T-cell (primary cell): ENCODE measurements at places on chromosomes 2 and 18.

- DNase-seq = no peak
Measured at GRCh38 chr2:121709776-121710469, 26.8 kb downstream of the NIFK start.

- DNase-seq = no peak
Measured at GRCh38 chr2:191246820-191247380, 1.7 kb downstream of the MYO1B start.

- DNase-seq = no peak
Measured at GRCh38 chr2:55478610-55479304, 40.8 kb upstream of the CFAP36 start.

GRCh38 chr2:128162266-128162665 is 71.3 kb downstream of the UGGT1 start:
- no peak for DNase-seq

DNA sequence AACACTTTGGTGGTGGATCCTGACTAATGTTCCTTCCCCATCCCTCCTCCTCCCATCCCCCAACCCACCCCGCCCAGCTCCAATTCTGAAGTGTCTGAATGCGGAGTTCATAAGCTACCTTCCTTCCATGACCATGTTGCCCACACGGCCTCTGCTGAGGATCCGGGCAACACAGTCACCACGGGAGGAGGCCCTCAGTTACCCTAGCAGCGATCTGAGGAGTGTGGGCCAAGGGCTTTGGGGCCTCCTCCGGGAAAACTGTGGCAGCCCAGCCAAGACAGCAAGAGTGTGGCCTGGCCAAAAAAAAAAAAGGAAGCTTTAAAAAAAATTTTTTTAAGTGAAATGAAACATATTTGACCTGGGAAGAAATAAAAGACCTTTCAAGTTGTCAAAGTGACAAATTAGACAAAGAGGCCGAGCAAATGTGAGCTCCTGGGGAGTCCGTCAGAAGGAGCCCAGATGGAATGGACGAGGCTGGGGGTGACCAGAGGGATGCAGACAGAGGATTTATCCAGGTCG is 169.0 kb upstream of the PKDCC start:
- DNase-seq = no peak

DNA sequence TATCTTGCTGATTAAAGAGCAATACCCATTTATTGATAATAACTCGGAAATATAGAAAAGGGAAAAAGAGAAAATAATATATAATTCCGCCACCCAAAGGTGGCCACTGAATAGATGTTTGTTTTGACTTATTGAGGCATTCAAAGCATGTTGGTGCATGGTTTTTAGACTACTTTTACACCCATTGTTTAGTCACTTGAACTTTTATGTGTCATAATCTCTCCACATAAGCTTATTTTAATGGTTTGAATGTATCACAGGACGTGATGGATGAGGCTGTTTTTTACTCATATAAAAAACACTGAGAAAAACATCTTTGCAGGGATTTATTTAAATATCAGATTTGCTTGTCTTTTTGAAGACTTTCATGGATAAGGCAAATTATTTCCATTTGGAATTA is 120.4 kb downstream of the ACKR3 start:
- no peak for DNase-seq

DNA sequence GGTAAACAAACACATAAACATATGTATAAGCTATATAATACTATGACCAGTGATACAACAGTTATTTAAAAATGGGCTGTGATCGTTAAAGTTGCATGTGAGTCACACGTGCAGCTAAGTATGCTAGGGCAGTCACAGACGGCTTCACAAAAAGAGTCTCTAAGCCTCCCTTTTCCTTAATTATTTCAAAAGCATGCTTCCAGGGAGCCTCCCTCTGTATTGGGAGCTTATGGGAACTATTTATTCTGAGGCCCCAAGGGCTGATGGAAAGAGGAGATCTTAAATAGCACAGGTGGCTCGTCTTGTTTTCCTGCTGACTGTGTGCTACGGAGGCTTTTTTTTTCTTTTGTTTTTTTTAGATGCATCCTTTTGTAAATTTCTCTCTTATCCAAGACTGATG is 94.3 kb downstream of the ADCYAP1 start:
- no peak for DNase-seq

- DNase-seq = no peak
Measured at GRCh38 chr2:149125031-149125725, 86.7 kb downstream of the LYPD6B start.

DNA sequence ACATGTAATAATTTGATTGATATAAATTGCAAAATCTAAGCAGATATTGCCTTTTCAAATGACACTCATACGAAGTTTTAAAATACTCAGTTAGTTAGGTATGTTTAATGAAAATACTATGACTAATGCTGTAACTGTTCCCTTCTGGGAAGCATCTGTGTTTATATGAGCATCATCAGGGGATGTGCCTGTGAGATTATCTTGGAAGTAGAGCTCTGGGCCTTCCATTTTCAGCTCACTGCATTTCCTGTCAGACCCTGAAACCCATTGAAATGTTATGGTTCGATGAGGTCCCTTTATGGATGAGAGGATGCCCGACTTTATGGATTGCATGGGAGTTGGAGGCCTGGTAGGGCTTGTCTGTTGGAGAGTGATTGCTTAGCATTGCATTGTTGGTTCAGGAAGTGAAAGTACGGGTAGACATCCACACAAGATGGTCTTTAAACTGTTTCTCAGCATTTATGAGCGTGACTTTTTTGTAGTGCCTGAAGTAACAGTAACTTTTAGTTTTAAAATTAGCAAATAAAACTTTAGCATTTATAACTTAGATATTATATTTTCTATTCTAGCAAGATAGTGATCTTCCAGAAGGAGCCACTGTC is 28.7 kb downstream of the ELP2 start:
- DNase-seq = no peak

GRCh38 chr18:70382017-70382416 is 93.2 kb downstream of the SOCS6 start:
- no peak for DNase-seq

- DNase-seq = no peak
Measured at GRCh38 chr2:175282300-175282699, 100.8 kb upstream of the ATP5MC3 start.

- DNase-seq = no peak
Measured at GRCh38 chr2:234643407-234643806, 146.5 kb upstream of the ARL4C start.

- DNase-seq = no peak
Measured at GRCh38 chr18:24662412-24662821, 202.0 kb downstream of the HRH4 start.

DNA sequence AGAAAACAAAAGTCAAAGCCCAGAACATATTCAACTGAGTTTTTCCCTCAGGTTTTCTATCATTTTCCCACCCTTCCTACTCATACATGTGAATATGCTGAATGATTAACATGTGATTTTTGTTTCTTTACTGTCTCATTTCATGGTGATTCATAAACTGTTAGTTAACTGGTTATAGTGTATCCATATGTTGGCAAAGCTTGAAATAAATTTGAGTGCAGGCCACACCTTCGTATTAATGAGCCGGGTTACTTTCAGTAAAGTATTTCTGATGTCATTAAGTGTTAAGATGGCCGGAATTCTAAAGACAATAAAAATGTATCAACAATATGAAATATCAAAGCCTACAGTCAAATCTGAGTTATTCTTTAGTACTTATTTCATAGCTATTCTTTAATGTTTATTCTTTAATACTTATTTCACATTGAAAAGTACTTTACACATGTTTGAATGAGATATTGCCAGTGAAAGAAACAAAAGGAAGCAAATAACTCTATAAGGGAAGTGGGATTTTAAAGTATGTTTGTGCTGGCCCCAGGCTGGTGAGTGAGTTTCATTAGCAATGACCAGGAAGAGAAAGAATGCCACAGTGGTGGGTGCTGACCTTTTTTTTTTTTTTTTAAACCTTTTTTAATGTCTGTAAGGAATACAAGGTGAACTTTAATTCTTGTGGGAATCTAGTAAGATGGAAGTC is 178.6 kb downstream of the NEDD4L start:
- no peak for DNase-seq

- DNase-seq = no peak
Measured at GRCh38 chr18:60022671-60023276, 123.0 kb downstream of the PMAIP1 start.

- DNase-seq = no peak
Measured at GRCh38 chr2:130760754-130761751, 5.7 kb downstream of the AMER3 start.

DNA sequence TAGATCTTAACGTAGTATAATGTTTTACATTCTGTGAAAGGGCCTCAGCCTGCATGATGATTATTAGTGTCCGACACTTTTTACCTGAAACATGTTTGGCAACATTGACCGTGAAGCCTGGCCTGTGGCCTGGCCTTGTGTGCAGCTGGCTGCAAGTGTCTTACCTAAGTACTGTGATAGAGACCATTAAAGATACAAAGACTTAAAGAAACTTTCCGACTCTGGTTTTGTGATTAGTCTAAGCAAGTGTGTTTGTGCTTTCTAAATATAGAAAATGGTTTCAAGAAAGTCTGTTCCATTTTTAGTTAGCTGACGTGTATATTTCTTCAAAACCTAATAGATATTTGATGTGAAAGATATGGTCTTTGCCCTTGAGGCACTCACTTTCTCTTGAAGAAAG is 601.8 kb downstream of the LRP1B start:
- DNase-seq = no peak

DNA sequence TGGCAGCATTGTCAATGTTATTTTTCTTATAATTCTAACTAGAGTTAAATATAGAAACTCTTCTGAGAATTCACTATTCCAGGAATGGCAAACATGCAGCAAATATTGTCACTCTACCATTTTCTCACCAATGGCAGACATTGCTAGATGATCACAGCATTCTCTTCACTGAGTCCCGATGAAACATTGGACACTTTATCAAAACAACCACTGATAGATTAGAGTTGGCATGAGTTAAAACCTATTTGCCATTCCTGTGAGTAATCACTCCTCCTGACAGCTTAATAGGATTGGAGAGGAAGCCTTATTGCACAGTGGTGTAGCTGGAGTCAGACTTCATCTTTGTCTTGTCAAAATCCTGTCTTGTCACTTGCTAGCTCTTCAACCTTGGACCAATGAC is 163.9 kb upstream of the THUMPD2 start:
- no peak for DNase-seq

DNA sequence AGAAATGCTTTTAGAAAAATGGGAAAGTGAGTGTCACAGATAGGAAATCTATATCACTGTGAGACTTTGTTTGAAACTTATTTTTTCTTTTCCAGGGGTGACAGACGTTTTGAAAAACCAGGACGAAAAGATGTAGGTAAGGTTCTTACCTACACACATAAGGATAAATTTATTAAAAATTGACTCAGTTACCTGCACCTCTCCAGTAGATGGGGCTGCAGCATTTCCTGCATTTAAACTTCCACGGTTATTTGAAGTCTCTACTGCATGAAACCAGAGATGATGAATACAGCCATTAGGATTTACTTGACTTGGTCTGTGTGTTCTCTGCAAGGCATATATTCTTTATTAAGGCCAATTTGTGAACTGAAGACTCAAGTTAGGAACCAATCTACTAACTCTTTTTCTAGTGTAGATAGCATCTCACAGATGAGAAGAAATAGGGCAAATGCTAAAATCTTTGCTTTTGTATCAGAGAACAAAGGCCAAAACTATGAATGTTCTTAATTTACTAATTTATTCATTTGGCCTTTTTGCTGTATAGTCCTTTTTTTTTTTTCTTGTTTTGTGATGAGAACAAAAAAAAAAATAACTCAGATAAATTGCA is 15.0 kb downstream of the KCNJ13 start:
- no peak for DNase-seq

DNA sequence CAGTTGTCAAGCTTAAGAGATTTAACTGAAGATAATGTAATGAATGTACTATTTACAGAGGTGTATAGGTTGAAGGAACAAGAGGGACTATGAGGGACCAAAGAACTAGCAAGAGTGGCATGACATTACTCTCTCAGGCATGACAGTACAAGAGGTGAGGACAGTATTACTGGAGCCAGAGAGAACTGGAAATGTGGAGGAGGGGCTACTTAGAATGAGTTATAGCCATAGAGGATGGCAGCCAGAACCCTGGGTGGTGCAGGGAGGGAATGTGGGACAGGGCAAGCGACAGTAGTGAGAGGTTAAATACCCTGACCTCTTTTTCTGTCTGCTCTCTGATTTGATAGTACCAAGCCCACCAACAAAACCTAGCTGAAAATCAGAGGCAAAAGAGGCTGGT is 122.6 kb upstream of the UGP2 start:
- no peak for DNase-seq

DNA sequence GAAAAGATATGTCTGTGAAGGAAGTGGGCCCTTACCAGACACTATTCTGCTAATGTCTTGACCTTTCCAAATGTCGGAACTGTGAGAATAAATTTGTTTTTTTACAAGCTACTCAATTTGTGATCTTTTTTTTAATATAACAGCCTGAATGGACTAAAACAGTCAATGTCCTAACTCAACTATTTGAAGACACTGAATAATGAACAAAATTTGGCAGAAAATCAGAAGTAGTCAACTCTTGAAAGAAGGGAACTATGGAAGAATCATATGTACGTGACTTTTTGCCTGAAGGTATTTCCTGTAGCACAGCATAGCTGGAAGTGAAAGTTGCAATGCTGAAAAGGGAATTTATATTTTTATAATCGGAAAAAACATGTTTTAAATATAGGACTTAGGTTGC is 351.8 kb upstream of the TFPI start:
- DNase-seq = no peak

- DNase-seq = no peak
Measured at GRCh38 chr2:85441864-85442263, 23.4 kb downstream of the SH2D6 start.

DNA sequence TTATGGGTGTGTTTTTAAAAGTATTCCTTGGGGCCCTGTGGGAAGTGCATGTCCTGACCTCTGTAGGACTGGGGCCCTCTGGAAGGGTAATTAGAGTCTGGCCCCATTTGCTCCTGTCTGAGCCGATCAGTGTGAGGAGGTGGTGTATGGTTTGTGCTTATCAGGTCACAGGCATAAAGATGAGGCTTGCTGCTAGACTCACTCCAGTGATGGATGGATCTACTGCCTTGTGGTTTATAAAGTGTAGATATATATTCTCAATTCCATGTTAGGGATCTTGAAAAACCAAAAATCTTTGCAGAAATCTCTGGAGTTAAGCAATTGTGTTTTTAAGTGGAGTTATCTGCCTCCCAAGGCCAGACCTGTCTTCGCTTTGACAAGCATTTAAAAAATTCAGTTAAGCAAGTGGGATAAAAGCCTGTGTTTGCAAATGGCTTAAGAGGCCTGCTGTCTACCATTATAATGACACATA is 182.4 kb downstream of the PTPRM start:
- DNase-seq = no peak

- no peak for DNase-seq
Measured at GRCh38 chr2:27241761-27242613, 20.9 kb downstream of the SLC30A3 start.

- no peak for DNase-seq
Measured at GRCh38 chr2:120600786-120601185, 134.9 kb upstream of the GLI2 start.

GRCh38 chr18:23835091-23835490 is 145.8 kb downstream of the LAMA3 start:
- no peak for DNase-seq

DNA sequence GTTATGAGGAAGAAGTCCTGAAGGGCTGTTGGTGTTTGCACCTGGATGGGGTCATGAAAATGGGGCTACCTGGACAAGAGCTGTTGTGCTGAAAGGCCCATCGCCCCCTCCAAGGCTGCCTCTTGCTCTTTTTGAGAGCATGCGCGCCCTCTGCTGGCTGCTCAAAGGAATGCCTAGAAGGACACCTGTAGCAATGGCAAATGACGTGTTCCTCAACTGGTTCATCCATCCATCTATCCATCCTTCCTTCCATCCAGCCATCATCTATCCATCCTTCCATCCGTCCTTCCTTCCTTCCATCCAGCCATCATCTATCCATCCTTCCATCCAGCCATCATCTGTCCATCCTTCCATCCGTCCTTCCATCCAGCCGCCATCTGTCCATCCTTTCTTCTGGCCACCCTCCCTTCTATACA is 17.2 kb upstream of the RPL31 start:
- peak; percentile 77 for DNase-seq
